ENCODE measurements at places on chromosomes 11 and 22.

GRCh38 chr22:36753120-36753802 lies 22.7 kb downstream of the IFT27 start:
- no peak for DNase-seq

DNA sequence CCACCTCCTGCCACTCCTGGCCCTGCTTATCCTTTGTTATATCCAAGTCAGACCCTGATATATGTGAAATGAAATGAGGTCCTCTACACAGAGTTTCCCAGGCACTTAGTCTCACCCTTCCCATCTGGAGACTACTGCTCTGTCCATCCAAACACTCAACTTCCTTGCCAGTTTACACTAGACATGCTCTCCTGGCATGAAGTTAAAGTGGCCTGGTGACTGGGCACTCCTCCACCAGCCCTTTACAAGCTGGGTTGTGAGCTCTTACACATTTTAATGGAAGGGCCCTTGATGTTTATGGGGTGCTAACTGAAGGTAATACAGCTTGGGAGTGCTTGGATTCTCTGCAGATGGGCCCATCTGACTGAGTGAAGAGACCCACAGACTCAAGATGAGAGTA lies 216.1 kb upstream of the NARS2 start:
- DNase-seq: no peak

DNA sequence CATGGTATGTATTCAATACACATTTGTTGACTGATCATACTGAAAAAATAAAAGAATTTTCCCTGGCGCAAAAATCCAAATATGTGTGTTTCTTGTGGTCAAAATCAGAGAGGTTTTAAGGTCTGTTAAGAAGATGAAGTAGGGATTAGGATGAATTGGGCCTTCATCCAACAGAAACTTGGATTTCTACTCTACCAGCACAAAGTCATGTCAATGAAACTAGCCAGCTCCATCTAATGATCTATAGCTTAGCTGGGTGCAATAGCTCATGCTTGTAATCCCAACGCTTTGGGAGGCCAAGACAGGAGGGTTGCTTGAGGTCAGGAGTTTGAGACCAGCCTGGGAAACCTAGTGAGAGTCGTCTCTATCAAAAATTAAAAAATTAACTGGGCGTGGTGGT lies 65.5 kb downstream of the USP35 start:
- DNase-seq: no peak

- DNase-seq: no peak
Observed at GRCh38 chr11:60872124-60872960, 5.0 kb downstream of the ZP1 start.

GRCh38 chr22:41364955-41365354 lies 16.8 kb upstream of the TEF start:
- DNase-seq: no peak
